ENCODE measurements at places on chromosomes 1 and 21.

GRCh38 chr21:43812139-43812821 is 22.9 kb downstream of the RRP1 start:
- peak; percentile 67 for DNase-seq

GRCh38 chr1:227321035-227321434 is 2.7 kb upstream of the CDC42BPA start:
- DNase-seq, result no peak

GRCh38 chr1:229325401-229325800 is 17.4 kb downstream of the CCSAP start:
- no peak for DNase-seq

- DNase-seq, result no peak
Observed at GRCh38 chr1:11752359-11753088, 9.5 kb upstream of the C1orf167 start.

DNA sequence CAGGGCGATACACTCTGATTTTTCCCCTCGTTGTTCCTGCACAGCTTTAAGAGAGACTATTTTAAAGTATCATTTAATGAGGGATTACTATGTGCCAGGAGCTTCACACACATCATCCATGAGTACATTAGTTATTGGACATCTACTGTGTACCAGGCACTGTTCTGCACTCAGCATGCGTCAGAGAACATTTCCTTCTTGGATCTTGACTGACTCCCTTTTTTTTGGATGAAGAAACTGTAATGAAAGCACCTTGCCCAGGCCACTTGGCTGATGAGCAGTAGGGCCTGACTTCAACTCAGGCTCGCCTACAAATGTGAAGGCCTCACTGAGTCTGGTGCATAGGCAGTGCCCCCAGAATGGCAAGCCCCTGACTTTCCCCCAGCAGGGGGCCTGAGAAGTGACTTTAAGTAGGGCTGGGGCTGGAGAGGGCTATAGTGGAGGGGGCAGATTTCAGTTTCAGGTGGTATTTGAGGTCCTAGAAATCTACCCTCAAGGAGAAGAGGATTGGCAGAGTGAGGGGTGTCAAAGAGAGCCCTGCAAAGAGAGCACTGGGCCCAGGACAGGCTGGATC is 50.0 kb downstream of the PTPRU start:
- no peak for DNase-seq

DNA sequence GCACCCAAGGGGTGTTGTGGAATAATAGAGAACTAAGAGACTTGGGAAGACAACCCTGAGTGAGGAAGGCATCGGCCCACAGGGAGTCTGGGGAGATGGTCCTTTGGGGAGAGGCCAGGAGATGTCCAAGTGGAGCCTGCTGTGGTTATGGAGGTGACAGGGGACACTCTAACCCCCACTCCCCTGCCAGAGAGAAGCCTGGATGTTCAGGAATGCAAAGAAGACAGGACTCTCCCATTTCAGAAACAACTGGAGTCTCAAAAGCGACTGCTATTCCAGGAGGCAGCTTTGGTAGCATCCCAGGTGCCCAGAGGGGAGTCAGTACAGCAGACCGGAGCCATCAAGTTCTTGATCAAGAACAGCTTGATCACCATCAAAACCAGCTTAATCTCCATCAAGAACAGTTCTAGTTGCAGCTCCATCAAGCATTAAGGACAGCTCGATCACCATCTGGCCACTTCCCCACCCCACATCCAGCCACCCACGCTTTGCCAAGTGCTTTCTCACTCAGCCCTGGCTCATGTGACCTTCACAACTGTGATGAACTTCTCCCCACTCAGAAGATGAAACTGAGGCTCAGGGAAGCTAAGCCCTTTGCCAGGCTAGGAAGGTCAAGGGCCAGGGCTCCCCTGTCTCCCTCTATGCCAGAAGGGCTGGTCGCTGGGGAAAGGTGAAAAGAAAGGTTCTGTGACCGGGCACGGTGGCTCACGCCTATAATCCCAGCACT is 743 bp downstream of the CD52 start:
- no peak for DNase-seq

DNA sequence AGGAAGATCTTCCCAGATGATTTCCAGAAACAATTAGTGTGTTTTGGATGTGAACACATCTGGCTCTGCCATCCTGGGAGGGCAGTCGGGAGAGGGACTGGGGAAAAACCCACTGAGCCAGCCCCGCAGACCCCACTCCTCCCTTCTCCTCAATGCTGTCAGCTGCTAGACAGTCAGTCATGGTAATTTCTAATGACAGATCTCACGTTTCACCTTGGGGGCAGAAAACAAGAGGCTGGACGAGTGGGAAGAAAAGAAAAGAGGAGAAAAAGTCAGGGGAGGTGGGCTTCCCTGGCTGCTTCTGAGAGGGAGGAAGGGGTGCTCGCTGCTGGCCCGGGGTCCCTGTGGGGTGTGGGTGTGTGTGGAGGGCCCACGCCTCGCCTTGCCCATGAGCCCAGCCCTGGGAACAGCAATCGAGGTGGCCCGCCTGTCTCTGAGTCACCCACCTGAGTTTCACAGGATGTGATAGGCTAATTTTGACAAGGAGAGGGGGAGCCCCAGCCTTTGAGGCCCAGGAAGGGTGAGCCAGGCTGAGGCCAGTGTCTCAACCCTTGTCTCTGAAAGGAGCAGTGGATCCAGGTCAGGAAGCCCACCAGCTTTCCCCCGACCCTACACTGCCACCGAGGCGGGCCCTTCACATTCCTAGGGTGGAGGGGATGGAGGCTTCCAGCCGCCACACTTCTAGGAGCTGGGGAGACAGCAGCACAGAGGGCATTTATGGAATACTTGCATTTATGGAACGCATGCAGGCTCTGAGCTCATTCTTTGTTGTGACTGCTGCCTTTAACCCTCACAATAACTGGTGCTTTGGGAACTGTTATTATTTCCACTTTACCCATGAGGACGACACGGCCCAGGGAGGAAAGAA is 49.1 kb upstream of the IFNLR1 start:
- no peak for DNase-seq

GRCh38 chr1:236009857-236010256 is 55.0 kb downstream of the NID1 start:
- DNase-seq, result no peak

GRCh38 chr1:236361909-236362590 is 32.0 kb upstream of the EDARADD start:
- no peak for DNase-seq

GRCh38 chr1:80818211-80818610 is 982.5 kb upstream of the ADGRL2 start:
- DNase-seq, result no peak

DNA sequence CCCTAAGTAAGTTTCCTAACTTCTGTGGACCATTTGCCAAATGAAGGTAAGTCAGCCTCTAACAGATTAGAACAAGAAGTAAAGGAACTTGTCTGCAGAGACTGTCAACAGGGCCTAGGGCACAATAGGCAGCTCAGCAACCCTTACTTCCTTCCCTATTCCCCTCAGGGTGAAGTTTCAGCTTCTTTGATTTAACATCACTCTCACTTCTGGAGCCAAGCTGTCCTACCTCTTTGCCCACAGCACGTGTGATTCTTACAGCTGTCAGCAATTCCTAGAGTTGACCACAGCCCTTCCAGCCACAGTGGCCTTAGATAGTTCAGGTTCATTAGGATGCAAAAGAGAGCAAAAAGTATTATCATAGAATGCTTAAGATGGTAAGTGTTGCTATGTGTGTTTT is 7.6 kb upstream of the EIF4G3 start:
- no peak for DNase-seq

Measured in left lobe of liver (tissue), 2 donors.